ENCODE measurements at places on chromosomes 16 and 17.

DNA sequence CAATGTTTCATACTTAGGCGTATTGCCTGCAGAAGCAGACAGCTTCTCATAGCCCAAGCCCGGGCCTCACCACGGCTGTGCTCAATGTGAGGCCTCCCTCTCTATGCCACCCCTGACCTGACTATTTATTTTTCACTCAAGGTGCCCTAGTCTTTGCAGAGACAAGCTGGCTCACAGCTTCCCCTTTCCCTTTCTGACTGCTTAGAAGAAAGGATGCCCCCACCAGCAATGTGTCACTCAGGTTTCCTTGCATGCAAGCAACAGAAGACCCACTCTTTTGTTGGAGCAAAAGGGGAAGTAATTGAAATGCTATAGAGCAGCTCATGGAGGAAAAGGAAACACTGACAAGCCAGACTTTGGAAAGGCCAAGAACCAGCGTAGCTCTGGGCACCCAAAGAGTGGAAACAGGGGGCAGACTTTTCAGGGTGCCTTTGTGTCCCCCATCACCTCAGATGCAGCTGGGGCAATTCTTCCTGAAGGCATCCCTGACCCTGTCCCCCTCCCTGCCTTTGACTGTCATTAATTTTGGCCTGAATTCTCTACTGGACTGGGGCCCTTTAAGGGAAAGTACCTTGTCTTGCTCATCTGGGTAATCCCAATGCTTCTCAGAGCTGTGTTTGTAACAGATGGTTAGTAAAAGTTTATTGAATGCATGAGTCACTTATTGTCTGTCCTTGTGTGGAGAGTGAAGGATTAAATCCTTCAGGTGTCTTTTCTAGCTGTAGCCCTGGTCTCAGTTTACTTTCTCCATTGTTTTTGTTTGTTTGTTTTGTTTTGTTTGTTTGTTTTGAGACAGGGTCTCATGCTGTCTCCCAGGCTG lies 17.8 kb downstream of the RGS9 start:
- DNase-seq = no peak

DNA sequence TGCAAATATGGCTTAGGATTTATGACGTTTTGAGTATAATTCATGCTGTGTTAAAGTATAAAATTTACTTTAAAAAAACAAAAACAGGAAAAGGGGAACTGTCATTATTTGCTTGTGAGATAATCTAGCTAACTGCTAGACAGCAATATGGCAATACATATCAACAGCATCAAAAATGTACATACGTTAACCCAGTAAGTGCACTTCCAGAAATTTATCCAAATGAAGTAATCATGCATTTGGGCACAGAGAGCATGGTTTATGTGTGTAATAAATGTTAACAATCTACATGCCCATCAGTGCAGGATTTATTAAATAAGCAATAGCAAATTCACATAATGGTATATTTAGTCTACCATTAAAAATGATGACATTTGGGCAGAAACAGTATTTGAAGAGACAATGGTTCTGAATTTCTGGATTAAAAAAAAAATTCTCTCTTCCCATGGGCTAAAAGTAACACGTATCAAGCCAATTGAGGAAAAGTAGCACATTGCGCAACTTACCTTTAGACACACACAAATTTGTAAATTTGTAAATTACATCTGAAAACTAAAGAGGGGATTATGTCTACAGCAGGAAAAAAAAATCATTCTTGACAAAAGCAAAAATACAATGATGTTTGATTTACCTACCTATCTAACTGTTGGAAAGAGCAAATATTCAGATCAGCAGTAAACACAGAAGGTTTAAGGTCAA lies 80.2 kb downstream of the CACNG1 start:
- no peak for DNase-seq

DNA sequence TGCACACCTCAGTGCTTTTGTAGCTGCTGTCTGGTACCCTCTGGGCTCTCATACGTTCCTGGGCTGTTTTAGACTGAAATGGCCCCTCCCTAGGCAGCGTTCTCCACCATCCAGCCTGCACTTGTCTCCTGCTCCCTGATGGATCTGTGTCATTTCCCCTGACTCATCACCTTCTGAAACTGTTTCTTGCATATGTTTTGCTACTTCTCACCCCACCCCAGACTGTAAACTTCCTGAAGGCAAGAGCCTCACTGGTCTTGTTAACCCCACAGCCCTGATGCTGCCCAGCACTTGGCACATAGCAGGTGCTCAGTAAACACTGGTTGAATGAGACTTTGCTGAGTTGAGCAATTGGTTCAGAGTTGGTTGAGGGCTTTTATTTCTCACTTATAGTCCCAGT lies 78.7 kb downstream of the CRISPLD2 start:
- DNase-seq = no peak

- DNase-seq = no peak
Measured at GRCh38 chr17:62826956-62827355, 18.8 kb upstream of the MARCHF10 start.

DNA sequence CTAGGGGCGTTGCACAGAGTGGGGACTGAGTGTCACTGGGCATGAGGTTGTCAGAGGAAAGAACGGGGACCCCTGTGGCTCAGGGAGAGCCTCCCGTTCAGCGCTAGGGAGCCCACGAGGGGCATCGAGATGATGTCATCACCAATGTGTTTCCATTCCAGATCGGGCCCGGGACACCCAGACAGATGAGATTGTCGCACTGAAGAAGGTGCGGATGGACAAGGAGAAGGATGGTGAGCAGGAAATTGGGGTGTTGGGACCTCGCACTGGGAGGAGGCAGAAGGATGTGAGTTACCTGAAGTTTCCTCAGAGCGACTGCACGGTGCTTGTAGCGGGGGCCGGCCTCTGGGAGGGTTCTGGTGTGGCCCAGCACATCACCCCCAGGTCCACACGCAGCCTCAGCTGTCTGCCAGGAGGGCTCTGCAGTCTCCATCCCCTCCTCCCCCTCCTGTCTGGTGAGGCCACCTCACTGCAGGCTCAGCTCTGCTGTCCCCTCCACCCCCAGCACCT lies 4.0 kb downstream of the CDK10 start:
- no peak for DNase-seq

DNA sequence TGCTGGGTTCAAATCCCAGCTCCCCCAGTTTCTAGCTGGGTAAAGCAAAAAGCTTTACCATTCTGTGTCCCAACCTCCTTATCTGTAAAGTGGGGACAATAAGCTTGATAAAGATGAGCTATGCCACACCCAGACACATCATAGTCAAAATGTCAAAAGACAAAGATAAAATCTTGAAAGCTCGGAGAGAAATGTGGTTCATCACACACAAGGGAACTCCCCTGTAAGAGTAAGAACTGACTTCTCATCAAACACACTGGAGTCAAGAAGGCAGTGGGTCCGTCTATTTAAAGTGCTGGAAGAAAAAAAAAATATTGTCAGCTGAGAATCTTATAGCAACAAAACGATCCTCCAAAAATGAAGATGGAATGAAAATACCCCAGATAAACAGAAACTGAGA lies 25.3 kb downstream of the CACNG5 start:
- no peak for DNase-seq

DNA sequence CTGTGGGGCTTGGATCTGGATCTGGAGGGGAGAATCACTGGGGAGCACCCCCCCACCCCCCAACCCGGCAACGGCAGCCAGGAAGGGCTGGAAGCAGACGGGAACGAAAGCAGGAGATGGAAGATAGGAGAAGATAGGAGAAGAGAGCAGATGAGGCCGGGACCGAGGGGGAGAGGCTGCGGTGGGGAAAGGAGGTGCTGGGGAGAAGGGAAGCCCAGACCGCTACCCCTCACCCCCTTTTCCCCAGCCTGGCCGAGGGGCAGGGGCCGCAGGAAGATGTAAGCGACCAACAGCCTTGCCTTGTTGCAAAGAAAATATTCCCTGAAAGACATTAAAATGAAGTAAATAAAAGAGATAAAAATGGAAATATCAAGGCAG lies 26.8 kb upstream of the CBFA2T3 start:
- DNase-seq = no peak

DNA sequence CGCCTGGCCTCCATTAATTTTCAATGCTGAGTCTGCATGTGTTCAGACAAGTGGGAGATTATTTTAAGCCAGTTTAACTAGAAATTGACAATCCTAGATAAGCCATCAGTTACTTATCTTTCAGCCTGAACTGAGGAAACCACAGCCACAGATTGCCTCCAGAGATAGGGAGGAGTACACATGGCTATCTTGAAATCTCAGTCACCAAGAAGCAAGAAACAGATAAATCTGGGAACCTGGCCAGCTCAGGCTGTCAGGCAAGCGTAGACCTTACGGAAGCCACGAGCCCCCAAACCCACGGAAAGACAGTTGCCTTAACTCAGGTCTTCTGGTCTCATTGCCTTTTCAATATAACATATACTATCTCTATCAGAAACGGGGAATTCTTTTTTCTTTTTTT lies 2.0 kb upstream of the GLG1 start:
- DNase-seq = no peak

DNA sequence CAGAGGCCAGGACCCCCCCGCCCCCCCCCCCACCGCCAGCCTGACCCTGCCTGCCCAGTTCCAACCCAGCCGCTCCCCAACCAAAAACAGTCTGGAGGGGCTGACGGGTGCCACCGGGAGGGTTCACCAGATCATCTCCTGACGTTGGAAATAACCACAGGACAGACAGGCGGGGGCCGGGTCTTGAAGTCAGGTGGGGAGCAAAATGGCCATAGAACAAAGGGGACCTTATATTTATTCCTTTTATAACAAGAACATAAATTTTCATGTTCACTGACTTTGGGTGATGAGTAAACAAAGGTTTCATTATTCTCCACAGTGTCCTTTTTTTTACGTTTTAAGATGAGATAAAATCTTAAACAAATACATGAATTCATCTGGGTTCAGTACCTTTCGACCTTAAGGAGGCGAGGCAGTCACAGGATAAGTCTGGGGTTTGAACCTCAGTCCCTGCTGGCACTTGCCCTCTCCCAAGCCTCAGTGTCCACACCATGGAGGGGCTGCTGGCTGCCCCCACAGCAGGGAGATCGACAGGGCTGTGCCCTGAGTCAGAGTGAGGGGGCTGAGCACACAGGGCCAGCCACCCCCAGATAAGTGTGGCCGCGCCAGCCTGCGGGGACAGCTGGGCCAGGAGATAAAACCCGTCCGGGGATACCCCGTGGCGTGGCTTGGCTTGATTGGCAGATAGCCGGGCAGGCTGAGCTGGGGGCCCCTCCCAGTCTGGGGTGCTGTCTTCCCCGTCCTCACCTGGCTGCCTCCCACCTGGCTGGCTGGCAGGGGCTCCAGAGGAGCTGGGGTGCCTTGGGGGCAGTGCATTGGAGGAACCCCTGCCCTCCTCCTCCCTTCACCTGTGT lies 15.0 kb downstream of the SLC7A5 start:
- no peak for DNase-seq

GRCh38 chr16:84995663-84996062 lies 15.7 kb downstream of the ZDHHC7 start:
- DNase-seq = no peak

GRCh38 chr16:14325502-14326401 lies 254.6 kb downstream of the MRTFB start:
- DNase-seq = no peak

DNA sequence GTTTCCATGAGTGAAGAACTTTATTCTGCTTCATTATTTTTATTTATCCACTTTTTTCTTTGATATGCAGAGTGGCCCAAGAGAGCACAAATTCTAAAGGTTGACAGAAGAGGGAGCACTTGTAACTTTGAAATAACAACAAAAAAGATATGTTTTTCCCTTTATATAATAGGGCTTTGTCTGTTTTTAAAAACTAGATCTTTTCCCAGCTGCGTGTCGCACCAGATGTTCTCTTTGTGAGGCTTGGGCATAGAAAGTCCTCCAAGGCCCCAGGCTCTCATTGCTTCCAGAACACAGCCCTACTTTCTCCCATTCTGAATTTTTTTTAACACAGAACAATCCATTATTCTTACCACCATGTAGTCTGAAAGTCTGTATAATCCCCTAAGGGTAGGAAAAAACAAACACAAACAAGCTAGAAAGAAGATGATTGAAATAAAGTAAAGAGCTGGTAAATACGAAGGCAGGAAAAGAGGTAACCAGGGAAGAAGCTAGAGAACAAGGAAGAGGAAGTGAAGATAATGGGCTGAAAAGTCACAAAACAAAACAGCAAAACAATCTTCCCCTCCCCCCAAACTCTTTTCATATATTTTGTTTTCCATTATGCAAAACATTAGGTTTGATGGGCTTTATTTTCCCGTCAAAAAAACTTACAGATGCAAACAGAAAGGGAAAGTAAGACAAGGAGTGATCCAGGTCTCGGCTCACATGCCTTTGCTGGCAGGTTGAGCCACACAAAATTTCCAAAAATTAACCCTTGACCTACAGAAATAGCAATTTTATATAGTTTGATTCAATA lies 160.4 kb downstream of the ABCA8 start:
- peak; percentile 66 for DNase-seq

- DNase-seq = no peak
Measured at GRCh38 chr17:9517396-9517795, 58.2 kb downstream of the STX8 start.

GRCh38 chr17:29131814-29132682 lies 48.1 kb downstream of the MYO18A start:
- DNase-seq = no peak

GRCh38 chr17:38693700-38694329 lies 11.3 kb upstream of the MLLT6 start:
- DNase-seq = no peak

DNA sequence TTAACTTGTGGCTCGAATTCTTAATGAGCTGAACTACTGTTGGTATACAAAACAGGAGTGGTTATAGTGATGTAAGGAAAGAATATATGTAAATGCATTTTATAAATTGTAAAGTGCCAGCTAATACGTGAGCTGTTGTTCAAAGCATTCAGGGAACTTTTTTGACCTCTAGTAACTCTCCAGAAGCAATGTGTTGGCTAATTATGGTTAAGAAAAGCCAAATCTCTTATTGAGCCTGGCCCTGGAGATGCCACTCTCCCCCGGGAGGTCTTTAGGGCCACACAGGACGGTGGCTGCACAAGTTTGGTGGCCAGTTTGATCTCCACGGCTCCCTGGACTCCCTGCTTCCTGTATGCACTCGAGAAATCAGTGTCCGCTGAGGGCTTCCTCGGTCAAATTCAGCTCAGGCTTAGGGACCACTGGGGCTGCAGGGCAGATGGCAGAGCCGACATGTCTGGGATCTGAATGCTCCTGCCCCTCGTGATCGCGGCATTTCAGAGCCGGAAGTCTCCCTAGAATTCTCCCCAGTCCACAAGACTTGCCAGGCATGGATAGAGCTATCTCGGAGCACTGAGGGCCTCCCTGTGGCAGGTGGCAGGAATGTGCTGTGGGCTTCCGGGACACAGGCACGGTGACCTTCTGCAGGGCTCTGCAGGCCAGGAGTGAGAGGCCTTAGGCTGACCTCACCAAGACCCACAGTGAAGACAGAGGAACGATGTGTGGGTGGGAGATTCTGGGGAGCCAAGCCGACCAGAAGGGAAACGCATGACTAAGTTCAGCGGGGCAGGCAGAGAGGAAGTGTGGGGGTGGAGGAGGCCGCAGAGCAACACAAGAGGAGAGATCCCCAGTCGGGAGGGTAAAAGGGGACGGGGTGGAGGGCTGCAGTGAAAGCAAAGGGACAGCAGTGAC lies 18.6 kb upstream of the PITPNM3 start:
- no peak for DNase-seq

GRCh38 chr16:87465306-87465705 lies 27.5 kb downstream of the ZCCHC14 start:
- DNase-seq = peak; percentile 57

GRCh38 chr16:68369168-68369567 lies 58.3 kb downstream of the PRMT7 start:
- no peak for DNase-seq

All from dorsolateral prefrontal cortex (tissue), 122 donors.